Bone marrow (tissue), 2 donors: ENCODE measurements at places on chromosomes 6 and 20.

DNA sequence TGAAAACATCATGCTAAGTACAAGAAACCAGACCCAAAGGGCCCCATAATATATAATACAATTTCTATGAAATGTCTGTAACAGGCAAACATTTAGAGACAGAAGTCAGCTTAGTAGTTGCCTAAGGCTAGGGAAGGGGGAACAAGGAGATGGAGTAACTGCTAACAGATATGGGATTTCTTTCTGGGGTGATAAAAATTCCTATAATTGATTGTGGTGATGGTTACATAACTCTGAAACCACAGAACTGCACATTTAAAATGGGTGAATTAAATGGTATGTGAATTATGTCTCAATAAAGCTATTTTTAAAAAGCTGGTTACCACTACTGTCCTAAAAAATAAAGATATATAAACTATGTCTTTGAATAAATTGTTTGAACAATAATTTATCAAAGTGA is 3.2 kb downstream of the CEP162 start:
- no peak for DNase-seq

- no peak for DNase-seq
Observed at GRCh38 chr6:75220357-75220756, 14.5 kb upstream of the COL12A1 start.

DNA sequence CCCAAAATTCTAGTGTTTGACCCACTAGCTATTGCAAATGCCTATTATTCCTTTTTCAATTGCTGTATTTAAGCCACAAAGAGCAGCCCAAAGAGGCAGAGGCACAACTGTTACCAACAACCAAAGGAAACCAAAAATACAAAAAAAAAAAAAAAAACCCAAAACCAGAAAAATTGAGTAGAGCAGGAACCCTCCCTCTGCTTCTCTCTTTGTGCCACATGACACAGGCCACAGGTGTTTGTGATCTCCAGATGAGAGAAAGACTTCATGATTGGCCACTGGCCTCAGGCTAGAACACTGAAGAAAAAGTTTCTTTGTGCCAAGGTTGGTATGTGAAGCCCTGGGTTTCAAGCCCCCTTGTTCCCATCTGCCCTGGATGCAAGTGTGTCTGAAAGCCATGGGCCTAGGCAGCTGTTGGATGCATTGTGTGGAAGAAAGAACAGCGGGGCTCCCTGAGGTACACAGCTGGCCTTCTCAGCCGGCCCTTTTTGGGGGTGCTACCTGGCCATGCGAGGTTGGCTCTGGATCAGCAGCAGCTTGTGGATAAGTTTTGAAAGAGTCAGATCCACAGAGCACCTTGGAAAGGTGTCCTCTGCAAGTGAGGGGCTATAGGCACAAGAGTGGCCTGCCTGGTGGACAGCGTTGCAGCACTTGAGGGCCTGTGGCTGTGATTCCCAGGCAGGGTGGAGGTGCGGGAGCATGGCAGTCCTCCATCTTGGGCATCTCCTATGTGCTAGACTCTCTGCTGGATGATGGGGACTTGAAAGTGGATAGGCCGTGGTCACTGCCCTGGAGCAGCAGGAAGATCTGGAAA is 204.5 kb downstream of the ZDHHC14 start:
- DNase-seq, result no peak

GRCh38 chr6:156557251-156557910 is 219.8 kb upstream of the ARID1B start:
- peak; percentile 99 for DNase-seq

- no peak for DNase-seq
Observed at GRCh38 chr6:153392156-153392555, 261.1 kb upstream of the RGS17 start.

- no peak for DNase-seq
Observed at GRCh38 chr6:26284537-26285142, 80.4 kb upstream of the BTN3A2 start.

DNA sequence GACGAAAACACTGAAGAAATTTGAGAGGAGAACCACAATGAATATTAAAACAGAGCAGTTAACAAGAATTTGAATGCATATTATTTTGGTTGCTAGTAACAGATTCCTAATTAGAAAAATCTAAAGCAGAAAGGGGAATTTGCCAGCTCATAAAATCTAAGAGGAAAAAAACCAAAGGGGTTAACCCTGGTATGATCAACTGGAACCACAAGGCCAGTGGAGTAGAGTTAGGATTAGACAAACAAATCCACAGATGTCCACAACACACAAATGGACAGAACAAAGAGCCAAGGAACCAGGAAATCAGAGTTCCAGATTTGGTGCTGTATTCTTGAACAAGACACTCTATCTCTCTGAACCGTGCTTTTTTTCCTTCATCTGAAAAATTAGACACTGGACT is 195.0 kb downstream of the TASP1 start:
- no peak for DNase-seq

DNA sequence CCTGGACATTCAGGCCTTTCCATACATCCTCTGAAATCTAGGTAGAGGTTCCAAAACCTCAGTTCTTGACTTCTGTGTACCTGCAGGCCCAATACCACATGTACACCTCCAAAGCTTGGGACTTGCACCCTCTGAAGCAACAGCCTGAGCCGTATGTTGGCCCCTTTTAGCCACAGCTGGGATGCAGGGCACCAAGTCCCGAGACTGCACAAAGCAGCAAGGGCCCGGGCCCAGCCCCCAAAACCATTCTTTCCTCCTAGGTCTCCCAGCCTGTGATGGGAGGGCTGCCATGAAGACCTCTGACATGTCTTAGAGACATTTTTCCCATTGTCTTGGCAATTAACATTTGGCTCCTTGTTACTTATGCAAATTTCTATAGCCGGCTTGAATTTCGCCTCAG is 107.4 kb upstream of the FRMD1 start:
- DNase-seq, result no peak

DNA sequence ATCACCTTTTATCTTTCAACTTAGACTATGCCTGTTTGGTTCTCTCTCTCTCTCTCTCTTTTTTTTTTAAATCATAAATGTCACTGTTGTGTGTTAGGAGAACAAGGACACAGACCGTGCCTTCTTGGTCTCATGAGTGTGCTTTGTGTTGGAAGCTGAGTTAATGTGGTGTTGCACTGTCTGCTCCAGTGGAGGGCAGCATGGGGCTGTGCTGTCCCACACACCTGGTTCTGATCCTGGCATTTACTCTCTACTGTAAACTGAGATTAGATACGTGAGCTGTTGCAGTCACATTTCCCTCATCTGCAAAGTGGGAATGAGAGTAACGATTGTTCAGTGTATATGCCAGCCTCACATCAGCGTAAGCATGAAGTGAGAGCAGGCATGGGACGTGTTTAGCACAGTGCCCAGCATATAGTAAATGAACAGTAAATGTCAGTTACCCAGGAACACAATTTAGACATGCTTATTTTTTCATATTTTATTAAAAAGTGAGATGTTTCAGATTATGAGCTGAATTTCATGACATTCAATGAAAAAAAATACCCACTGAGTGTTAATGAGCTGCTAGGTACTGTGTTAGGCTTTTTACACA is 161.1 kb downstream of the FARS2 start:
- no peak for DNase-seq

DNA sequence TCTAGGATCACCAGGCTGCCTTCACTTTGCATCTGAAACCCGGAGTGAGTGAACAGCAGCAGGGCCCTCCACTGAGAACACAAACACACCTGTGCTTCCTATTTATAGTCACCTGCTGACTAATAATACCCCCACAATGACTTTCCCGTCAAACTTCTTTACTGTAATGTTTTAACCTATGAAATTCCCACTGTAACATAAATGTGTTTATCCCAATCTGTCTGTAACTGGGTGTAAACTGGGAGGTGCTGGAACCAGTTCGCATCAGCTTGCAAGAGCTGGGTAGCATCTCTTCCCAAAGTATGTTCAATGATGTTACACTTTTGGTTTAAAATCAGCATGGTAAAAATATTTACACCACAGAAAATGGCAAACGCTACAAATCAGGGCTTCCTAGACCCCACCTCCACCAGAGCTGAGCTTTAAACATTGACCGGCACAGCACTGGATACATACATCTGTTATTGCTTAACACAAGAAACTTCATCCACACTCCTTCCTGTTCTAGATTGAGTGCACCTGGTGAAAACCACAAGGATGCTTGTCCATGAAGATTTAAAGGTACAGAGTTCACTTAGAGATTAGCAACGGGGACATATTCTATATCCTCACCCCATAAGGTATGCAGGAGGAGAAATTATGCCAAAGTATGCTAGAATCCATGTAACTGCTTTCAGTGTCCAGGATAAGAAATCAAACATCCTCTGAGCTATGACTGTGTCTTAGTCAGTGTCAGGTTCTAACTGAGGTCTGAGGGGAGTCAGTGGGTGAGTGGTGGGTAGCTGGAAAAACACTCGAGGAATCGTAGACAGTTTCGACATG is 79.0 kb downstream of the ALDH8A1 start:
- DNase-seq, result no peak

DNA sequence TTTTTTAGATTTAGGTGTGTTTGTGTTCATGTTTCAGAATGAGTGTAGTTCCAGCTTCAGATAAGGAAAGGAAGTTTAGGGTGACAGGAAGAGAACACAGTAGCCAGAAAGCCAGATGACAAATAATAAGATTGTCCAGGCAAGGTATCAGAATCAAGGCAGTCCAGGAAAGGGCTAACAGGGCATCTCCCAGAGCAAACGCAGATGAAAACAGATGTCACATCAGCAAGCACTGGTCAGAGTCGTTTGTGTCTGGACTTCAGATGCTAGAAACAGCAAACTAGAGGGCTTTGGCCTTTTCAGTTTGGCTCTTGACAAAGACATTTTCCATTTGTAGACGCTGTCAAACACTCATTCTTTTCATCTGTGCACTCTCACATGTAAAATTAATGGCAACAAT is 65.5 kb downstream of the VIP start:
- no peak for DNase-seq

DNA sequence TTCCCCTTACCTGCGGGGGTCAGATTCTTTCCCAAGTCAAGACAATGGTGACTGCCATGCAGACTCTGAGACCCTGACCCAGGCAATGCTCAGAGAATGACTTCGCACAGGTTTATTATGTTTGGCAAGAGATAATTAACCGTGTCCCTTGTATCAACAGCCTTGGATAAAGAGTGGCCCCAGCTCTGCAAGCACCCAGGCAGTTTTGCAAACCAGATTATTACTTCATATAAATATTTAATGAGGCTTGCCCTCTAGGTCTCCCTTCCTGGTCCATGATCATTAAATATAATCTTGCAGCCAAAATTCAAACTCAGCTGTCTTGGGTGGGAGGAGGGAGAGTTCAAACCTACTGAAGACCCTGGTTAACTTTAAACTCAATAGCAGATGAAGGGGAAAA is 156.5 kb downstream of the ANKRD60 start:
- DNase-seq, result no peak

GRCh38 chr20:23510000-23510590 is 19.2 kb downstream of the CST8 start:
- DNase-seq, result no peak

DNA sequence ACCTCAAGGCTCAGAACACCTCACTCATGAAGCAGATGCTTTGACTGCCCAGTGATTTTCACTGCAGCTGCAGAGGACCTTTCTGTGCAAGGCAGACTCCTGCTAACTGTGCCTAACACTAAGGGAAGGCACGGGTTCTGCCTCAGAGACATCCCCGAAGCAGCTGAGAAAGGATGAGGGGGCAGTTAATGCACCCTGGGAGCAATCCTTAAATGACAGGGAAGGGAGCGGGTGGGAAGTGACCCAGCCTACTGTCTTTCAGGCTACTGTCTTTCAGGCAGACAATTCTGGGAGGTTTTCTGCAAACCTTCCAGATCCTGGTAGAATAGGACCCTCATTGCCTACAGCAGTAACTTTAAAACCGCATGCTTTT is 55.3 kb downstream of the NDUFAF5 start:
- no peak for DNase-seq

DNA sequence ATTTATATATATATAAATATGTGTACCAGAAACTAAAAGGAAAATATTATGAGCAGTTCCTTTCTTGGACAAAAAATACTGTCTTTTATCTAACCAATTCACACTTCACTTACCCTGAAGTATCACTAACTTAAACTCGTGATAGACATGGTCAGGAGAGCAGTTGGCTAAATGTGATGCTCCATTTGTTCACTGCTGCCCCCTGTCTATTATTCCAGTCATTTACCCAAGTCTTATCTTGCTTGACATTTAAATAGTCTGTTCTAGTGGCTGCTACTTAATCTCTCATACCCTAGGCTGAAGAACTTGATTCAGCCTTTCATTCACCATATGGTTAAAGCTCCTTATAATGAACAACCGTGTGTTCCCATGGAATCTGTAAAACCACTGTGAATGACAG is 789.6 kb upstream of the EYS start:
- DNase-seq, result no peak

GRCh38 chr6:105757512-105758200 is 328.5 kb upstream of the PRDM1 start:
- no peak for DNase-seq

GRCh38 chr20:60214901-60215815 is 256.9 kb downstream of the CDH26 start:
- DNase-seq, result no peak

- DNase-seq, result no peak
Observed at GRCh38 chr6:51199733-51200260, 381.1 kb downstream of the TFAP2B start.

GRCh38 chr6:110786696-110787095 is 28.6 kb downstream of the CDK19 start:
- no peak for DNase-seq

- no peak for DNase-seq
Observed at GRCh38 chr6:138620630-138621029, 121.3 kb upstream of the NHSL1 start.

DNA sequence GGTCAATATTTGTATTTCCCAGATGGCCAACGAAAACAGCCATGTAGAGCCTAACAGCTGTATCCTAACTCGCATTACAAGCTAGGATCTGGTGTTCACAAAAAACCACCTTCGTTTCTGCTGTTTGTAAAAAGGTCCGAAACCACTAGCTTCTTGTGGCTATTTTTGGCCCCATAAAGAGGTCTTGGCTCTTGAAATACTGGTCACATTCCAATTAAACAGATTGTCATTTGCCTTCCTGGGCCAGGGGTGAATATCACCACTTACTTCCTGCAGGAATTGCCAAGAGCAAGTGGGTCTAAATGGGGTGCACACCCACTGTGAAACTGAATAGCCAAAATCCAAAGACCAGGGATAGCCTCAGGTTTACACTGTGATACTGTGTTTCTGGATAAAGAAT is 48.2 kb downstream of the TSHZ2 start:
- no peak for DNase-seq

DNA sequence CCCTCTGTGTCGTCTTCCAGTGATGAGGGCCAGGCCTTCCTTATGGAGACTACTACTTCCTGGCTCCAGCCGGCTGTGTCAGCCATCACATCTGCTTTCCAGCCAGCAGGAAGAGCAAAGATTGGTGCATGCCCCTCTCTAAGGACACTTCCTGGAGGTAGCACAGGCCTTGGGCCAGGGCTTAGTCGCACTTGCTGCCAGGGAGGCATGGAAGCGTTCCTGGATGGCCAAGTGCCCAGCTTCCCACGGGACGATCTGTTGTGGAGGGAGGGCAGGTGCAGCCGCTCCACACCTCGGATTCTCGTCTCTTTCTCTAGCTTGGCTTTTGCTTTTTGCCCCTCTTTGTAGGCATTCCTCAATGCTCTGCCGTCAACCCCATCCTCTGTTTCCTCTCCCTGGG is 11.9 kb downstream of the ERMARD start:
- DNase-seq, result no peak

GRCh38 chr6:43016176-43016942 is 2.3 kb downstream of the KLHDC3 start:
- no peak for DNase-seq
